Urinary bladder (tissue), 4 donors: ENCODE measurements at places on chromosomes 3 and 15. TPM values are rescaled to one million over a fixed set of nuclear protein-coding genes. Genes with fewer than 3 reads are reported as not detected.

GRCh38 chr15:51181221-51181620 lies 86.5 kb upstream of the TNFAIP8L3 start:
- DNase-seq = no peak

GRCh38 chr3:177287231-177287630 lies 89.9 kb upstream of the TBL1XR1 start:
- DNase-seq = no peak

DNA sequence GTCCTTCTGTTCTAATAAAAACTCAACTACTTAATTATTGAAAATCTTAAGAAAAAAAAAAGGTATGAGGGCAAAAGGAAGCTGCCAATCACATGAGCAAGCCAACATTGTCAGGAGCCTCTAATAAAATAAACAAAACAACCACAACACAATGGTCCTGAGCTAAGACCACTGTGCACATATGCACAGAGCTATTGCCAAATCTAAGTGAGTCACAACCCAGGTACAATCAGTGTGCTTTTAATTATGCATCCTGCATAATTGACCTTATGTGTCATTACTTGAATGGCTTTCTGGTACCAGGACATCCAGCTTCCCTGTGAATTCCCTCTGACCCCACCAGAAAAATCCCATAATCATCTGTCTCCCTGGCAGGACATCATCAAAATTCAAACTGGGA lies 639.8 kb downstream of the MAGI1 start:
- DNase-seq = no peak

The SAMD7 gene
- not detected for total RNA-seq

GRCh38 chr3:24199300-24199699 lies 254.2 kb downstream of the NR1D2 start:
- no peak for DNase-seq

The GPR160 gene
- 25.9 TPM for total RNA-seq

The GREM1 gene
- total RNA-seq = 8.7 TPM

The SCAANT1 gene
- not detected for total RNA-seq

GRCh38 chr3:195900436-195901355 lies 7.7 kb downstream of the TNK2 start:
- no peak for DNase-seq

The GRIP2 gene
- total RNA-seq = 6.9 TPM

DNA sequence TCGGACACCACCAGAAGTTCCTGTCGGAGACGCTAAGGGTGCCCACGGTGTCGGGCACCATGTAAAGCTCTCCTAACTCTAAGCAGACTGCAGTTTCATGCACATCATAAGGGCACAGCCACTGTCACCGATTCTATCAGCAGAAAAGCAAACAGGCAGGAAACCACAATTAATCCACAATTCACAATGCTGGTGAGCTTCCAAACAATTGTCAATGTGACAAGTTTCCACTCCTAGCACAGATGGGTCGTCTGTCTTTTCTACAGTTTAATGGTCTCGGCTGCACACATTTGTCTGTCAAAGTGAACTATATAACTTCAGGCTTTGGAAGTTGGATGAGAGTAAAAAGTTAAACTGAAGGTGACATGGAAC lies 8.8 kb upstream of the OCA2 start:
- no peak for DNase-seq

The FETUB gene
- total RNA-seq = not detected

The TTC21A gene
- total RNA-seq = 4.3 TPM

- DNase-seq = no peak
Measured at GRCh38 chr3:55894605-55895004, 407.5 kb upstream of the WNT5A start.

- DNase-seq = no peak
Measured at GRCh38 chr3:108588601-108589000, 637 bp downstream of the CIP2A start.

The TMCO5A gene
- not detected for total RNA-seq

DNA sequence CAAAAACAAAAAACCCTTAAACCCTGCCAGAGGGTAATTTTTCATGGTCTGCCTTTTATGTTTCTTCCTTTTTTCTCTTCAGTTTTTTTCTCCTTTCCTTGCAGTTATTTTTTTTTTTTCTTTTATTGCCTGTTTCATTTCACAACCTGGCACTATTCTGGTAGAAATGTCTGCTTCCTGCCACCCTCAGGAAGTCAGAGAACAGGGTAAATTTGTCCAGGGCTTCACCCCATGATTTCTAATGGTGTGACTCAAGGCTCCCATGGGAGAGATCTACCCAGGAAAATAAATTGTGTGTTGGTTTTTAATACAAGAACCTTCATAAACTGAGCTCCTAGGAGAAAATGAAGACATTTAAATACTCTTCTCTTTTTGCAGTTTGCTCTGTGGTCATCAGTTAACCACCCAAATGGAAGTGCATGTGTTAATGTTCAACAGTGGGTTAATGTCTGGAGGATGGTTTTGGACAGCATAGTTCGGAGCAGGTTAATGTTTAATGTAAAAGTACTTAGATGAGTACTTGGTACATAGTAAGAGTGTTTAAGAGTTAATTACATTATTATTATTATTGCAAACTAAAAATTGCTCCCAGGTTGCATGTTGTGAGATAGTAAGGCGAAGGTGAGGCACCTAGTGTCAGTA lies 45.9 kb downstream of the CGNL1 start:
- DNase-seq = no peak

GRCh38 chr15:88477904-88478303 lies 10.4 kb downstream of the MRPS11 start:
- DNase-seq = no peak

- DNase-seq = no peak
Measured at GRCh38 chr3:189133768-189134167, 38.0 kb upstream of the TPRG1 start.

GRCh38 chr3:39753391-39753790 lies 56.0 kb upstream of the MYRIP start:
- no peak for DNase-seq

The CDHR4 gene
- total RNA-seq = not detected

DNA sequence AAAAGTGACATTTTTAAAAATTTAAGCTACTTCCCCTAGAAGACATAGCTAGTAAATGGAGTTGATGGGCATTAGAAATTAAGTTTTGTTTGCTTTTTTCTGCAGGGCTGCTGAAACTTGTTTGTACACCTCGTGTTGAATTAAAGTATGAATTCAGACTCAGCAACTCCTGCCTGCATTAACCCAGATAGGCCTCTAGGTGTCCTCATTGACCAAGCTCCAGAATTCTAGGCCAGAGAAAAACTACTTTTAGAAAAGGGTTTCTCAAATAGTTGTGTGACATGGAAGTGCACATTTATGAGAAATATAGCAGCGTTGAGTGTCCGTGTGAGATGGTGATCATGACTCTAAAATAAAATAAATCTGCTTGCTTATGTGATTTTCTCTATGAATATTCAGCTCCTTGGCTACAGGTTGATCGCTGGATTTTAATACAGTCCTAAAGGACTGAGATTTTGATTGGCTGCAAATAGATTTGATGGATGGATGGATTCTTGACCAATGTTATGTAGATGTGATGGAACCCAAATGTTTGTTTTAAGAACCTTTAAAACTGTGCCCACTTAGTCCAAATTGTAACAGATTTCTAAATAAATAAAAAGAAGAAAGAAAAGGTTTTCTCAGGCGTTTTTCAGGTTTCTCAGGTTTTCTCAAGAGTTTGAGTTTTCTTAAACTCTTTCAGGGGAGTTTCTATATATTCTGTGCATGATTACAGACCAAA lies 39.4 kb upstream of the LMOD3 start:
- peak; percentile 32 for DNase-seq

- DNase-seq = no peak
Measured at GRCh38 chr3:156787926-156788663, 38.1 kb upstream of the LEKR1 start.

DNA sequence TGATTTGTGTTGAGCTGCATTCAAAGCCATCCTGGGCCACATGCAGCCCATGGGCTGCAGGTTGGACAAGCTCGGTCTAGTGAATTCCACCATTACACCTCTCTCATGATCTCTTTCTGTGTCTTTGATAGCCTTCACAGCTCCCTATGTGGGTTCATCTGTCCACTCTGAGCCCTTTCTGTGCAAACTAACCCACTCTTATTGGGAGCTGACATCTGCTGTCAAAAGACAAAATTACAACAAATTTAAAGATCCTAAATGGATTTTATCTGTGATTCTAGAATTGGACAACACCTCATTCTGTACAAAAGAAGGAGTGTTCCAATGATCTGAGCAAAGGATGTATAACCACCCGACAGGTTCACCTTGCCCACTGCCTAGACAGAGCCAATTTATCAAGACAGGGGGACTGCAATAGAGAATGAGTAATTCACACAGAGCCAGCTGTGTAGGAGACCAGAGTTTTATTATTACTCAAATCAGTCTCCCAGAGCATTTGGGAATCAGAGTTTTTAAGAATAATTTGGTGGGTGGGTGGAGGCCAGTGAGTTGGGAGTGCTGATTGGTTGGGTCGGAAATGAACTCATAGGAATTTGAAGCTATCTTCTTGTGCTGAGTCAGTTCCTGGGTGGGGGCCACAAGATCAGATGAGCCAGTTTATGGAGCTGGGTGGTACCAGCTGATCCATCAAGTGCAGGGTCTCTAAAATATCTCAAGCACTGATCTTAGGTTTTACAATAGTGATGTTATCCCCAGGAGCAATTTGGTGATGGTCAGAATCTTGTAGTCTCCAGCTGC lies 2.6 kb upstream of the XYLB start:
- DNase-seq = no peak
